ENCODE measurements at places on chromosomes 3 and 15.
A peak's percentile ranks its signal among the peaks of the same experiment; 100 is the strongest.

DNA sequence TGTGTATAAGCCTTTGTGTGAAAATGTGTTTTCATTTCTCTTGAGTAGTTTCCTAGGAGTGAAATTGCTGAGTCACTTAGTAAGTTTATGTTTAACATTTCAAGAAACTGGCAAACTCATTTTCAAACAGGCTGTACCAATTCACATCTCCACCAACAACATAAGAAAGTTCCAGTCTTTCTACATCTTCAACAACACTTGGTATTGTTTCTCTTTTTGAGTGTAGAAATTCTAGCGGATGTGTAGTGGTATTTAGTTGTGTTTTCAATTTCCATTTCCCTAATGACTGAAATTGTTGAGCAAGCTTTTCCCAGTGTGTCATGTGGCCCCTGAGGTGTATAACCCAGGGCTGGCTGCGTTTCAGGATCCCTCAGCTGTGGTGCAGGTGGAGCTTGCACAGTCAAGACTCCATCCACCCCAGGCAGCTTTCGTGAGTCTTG lies 258.5 kb downstream of the PDCD6IP start:
- peak; percentile 28 for DNase-seq

- no peak for DNase-seq
Measured at GRCh38 chr3:67362686-67363085, 291.7 kb downstream of the SUCLG2 start.

- DNase-seq = no peak
Measured at GRCh38 chr3:44223299-44223698, 18.4 kb upstream of the TOPAZ1 start.

DNA sequence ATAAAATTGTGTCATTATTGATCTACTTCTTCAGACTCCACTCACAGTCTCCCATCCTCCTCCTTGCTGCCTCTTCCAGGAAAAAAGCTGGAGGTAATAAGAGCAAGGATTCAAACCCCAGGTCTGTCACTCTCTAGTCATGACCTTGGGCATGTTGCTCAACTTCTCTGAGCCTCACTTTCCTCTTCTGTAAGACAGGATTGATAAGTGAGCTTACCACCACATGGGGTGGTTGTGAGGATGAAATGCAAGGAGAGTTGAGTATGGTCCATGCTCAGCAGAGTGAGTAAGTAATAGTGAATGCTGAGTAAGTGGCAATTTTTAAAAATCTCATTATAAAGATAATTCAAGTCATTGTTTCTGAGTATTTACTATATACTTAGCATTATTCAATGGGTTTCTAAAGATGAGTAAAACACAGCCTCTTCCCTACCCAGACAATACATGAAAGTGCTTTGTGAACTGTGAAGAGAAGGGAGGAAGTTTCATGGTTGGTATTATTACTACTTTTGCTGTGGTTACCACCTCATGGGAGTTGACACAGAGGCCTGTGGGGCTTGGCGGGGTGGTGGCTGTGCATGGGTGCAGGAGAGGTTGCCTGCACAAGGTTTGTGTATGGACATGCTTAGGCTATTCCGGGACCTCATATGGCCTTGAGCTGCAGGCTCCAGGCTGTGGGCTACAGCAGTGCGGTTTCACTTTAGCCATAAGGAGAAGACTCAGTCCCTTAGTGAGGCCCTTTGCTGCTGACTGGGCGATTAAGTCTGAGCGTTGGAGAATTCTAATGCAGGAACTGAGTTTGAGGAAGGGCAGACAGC lies 30.0 kb downstream of the SLC6A11 start:
- DNase-seq = no peak

- no peak for DNase-seq
Measured at GRCh38 chr15:90181776-90182175, 19.4 kb upstream of the SEMA4B start.

- DNase-seq = no peak
Measured at GRCh38 chr3:22660606-22661005, 542.5 kb upstream of the UBE2E2 start.

GRCh38 chr3:181912384-181912783 lies 200.7 kb downstream of the SOX2 start:
- DNase-seq = no peak

- DNase-seq = no peak
Measured at GRCh38 chr15:62791694-62792093, 250.9 kb upstream of the TPM1 start.

GRCh38 chr3:176794406-176794805 lies 402.9 kb downstream of the TBL1XR1 start:
- no peak for DNase-seq

DNA sequence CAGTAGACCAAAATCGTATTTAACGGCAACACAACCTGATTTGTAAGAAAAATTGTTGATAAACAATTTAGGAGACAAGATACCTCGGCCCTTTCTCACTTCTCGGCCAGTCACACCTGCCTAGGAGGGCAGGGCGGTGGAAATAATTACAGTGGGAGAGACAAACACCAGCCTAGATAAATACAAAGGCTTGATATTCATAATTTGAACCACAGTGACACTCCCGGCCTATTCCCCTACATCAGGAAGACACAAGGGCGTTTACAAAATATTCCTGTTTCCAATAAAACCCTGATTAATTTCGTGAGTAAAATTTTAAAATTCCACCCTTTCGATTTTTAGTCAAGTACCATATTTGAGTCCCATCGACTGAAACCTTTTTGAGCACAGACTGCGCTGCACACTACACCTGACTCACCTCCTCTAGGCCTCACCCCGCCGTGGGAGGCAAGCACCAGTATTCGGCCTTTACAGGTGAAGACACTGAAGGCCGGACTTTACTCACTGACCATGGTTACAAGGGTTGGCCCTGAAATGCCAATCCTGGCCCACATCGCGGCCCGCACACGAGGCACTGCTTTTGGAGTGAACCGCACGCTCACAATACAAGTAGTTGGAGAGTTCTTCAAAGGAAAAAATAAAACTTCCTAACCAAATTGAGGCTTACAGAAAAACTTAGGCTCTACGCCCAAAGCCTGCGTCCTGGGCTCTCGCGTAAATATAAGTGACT lies 794 bp downstream of the ARPP19 start:
- DNase-seq = no peak

- no peak for DNase-seq
Measured at GRCh38 chr15:44222478-44222877, 27.4 kb upstream of the FRMD5 start.

DNA sequence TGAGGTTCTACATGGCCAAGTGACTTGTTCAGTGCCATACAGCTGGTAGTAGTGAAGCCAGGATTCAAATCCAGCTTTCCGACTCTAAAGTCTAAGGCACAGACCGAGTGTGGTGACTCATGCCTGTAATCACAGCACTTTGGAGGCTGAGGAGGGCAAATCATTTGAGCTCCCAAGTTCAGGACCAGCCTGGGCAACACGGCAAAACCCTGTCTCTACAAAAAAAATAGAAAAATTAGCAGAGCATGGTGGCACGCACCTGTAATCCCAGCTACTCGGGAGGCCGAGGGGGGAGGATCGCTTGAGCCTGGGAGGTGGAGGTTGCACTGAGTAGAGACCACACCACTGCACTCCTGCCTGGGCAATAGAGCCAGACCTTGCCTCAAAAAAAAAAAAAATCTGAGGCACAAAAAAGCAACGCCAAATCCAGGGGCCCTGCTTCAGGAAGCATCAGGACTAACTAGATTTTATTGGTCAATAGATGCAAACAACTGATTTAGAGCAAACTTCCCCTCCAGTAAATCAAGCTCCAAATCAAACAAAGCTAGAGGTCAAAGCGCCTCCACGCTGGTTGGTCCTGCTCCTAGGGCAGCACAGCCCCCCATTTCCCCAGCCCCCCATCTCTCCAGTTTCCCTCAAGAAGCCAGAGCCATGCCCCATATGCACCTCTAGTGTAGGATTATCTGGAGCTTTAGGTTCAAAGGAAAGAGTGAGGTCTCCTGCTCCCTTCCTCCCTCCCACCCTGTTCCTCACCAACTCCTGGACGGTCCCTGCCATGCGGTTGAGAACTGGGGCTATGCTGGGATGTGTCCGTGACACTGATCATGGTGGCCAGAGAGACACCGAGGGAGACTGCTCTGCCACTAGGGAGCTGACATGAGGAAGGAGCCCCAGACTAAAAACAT lies 2.9 kb upstream of the TNK2 start:
- DNase-seq = no peak

DNA sequence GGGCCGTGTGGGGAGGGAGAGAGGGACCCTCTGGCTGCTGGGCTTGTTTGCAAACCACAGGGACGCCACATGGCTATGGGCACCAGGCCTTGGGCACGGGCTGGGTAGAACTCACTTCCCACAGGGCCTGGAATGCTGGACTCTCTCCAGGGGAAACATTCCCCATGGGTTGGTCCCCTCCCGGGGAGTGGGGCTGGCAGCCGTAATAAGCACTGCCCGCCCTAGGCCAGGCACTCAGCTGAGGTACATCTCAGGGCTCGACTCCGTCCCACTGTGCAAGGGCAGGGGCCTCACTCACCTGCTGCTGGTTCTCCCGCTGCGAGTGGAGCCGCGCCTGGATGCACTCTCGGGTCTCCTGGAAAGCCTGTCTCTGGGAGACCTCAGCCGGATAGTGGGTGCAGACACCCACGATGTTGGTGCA lies 96.7 kb downstream of the ADCY5 start:
- peak; percentile 32 for DNase-seq

- peak; percentile 55 for DNase-seq
Measured at GRCh38 chr3:159761369-159761768, 227.3 kb upstream of the IL12A start.

DNA sequence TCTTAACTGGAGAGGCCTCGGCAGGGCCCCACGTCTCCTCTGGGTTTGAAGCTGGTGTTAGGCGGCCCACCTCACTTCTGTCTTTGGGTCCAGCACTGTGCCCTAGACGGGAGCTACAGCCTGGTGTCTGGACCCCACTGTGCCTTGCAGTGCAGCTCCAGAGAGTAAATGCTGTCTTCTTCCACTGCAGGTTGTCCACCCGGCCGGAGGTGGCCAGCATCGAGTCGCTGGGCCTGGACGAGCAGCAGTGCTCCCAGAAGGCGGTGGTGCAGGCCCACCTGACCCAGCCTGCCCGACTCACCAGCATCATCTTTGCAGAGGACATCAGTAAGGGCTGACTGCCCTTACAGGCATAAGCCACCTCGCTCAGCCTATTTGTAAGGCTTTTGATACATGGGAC lies 53.1 kb upstream of the TAMM41 start:
- DNase-seq = no peak

- peak; percentile 43 for DNase-seq
Measured at GRCh38 chr3:30350011-30350410, 256.4 kb upstream of the TGFBR2 start.

DNA sequence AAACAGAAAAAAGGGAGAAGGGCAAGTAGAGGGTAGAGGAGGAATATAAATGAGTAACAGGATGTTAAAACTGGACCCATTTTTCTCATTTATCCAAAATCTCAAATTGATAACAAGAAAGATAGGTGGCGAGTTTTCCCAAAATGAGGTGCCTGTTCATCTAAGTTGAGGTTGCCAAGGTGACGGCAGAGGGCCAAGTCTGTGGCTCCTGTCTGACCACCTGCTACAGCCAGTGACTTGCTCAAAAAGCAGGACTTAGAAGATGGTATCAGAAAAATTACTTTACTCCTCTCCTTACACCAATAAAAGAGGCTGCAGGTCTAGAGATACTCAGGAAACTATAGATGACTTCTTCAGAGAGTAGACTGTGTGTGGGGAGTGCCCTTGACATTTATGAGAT lies 137.6 kb upstream of the ZNF385D start:
- no peak for DNase-seq

GRCh38 chr3:194984066-194984465 lies 286.9 kb downstream of the XXYLT1 start:
- DNase-seq = no peak

DNA sequence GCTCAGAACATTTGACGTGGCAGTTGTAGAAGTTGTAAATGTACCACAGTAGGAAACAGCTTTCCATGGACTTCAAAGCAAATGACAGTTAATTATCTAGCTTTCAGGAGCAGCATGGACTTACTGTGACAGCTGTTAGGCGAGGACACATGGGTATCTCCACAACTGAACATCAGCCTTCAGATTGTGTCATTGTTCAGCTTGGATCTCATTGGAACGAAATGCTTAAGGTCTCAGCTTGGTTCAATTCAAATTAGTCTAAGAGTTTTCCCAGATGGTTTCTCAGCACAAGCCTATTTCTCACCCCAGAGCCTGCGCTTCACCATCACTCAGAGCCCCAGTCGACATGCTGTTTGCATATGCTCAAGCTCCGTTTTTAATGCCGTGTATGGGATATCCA lies 21.1 kb upstream of the GYG1 start:
- no peak for DNase-seq

DNA sequence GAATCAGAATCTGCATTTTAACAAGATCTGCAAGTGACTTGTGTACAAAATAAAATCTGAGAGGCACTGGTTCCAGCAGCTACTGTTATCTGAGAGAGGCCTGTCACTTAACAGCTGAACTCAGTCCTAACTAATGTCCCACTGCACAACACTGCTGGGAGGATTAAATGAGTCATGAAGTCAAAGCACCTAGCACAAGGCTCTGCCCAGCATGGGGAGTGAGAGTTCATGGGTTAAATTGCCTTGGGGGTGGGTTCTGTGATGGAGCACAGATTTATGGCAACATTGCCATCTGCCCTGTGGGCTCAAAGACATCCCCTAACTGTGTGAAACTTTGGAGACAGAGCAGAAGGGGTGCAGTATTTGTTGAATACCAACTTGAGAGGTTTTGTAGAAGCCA lies 250.9 kb downstream of the PLCL2 start:
- DNase-seq = no peak

DNA sequence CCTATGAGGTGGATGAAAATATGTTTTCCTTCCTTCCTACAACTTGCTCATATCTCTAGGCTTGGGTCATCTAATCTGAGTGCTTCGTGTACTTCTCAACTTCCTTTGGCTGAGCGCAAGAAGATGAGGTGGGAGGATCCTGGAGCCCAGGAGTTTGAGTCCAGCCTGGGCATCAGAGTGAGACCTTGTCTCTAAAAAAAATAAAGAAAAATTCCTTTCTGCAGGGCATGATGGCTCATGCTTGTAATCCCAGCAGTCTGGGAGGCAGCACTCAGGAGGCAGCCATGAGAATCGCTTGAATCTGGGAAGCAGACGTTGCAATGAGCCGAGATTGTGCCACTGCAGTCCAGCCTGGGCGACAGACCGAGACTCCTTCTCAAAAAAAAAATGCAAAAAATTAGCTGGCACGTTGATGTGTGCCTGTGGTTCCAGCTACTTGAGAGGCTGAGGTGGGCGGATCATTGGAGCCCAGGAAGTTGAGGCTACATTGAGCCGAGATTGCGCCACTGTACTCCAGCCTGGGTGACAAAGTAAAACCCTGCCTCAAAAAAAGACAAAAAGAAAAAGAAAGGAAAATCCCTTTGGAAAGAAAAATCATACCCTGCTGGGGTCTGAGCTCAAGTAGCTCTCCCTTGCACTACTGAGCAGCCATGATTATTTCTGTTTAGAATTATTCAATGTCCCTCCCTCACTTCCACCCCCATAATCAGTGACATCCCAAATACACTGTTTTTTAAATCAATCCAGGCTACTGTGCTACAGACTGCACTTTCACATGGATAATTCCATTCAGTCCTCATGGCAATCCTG lies 28.0 kb upstream of the RAB11A start:
- no peak for DNase-seq

- DNase-seq = peak; percentile 96
Measured at GRCh38 chr3:45226206-45226915, at the start of gene TMEM158. Gene TMEM158 (minus strand): TSS chr3:45226287. CDS start chr3:45226027, 260 bp downstream.
